Brain (organoid and tissue), 16 donors: ENCODE measurements at places on chromosomes 11 and 22. TPM values are rescaled to one million over a fixed set of nuclear protein-coding genes. Genes with fewer than 3 reads are reported as not detected.

The BTG4 gene
- polyA plus RNA-seq: not detected

The GLB1L3 gene
- 8.0 TPM for polyA plus RNA-seq

The UBQLN3 gene
- not detected for polyA plus RNA-seq

The NXPE1 gene
- not detected for polyA plus RNA-seq

The TNNT3 gene
- polyA plus RNA-seq: 0.58 TPM

The PRR5L gene
- polyA plus RNA-seq: 9.0 TPM

The GAB4 gene
- not detected for polyA plus RNA-seq
